ENCODE measurements at places on chromosomes 7 and 10.

- no peak for DNase-seq
Measured at GRCh38 chr7:14242175-14242574, 252.7 kb upstream of the ETV1 start.

DNA sequence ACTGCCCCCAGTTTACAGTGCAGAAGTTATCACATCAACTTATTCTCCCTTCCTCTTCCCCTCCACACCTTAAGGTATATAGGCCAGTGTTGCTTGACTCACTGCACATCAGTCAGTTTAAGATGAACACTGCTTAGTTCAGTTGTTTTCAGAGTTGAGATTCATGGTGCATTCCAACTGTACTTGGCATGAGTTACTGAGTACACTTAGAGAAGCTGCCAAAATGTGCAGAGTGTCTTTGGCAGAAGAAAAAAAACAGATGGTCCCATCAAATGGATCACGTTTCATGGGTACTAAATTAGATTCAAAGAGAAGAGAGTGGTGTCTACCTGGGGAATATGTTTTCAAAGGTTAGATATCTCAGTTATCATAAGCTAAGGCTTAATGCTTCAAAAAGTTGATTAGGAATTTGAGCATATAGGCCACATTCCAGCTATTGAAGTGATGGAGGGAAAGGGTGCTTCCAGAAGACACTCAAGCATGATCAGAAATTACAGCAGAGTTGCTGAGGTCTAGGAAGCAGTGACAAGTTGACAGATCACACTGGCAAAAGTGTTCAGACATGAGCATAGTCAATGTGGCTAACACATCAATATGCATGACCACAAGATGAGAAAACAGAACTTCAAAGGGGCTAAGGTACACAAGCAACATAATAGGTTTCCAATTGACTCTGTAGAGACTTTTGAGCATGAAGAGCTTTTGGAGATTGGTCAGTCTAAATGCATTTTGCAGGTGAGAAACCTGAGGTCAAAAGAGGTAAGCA, 579.2 kb upstream of the CELF2 start:
- no peak for DNase-seq

GRCh38 chr7:79723833-79724618, 270.6 kb upstream of the MAGI2 start:
- no peak for DNase-seq

DNA sequence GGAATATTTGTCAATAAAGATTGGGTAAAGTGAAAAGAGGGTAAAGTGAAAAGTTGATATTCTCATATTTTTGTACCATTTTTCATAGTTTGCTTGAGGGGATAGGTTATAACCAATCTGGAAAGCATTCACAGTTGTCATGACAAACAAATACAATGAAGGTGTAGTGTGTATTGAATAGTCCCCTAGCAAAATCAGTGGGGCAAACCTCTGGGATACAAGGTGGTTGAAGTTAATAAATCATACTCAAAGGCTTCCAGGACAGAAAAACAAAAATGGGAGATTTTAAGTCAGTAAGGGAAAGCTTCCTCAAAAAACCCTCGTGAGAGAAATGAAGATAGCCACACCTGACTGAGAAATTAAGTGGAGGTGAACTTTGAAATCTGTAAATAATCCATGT, 39.4 kb downstream of the PHTF2 start:
- no peak for DNase-seq

DNA sequence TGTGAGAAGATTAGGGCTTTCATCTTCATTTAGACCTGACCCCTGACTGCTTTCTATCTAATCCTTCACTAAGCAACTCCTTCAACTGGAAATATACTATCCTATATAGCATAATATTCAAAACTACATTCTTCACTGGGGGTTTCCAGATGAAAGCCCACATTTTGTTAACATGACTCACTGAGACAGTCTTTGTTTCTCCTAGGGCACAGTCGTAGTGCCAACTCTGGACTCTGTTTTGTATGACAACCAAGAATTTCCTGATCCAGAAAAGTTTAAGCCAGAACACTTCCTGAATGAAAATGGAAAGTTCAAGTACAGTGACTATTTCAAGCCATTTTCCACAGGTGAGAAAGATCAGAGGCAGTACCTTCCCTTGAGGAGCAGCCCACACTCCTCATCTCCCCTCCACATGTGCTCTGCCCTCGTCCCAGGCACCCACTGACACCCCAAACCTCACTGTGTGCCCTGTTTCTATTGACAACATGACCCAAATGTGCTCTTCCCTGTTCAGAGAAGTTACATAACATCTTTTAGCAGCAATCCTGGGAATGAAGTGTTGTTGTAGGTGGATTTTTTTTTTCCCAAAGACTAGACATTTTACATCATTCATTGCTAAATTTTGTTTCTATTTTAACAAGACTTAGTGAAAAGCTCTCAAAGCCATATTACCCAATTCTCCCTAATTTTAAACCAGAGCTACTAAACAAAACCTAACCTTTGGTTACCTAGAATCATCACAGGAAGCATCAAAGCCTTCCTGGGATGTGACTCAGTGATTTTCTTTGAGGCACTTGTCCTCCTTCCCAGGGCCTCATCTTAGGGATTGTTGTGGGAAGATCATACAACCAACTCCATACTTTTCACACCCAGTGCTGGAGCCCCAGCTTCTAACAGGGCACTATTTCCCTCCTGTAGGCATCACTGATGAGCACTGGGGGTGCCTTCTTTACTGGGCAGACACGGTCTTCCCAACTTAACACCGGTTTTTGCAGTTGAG, 10.7 kb downstream of the CYP2E1 start:
- DNase-seq, result no peak

- DNase-seq, result no peak
Measured at GRCh38 chr10:81218307-81218706, 656.7 kb upstream of the NRG3 start.

DNA sequence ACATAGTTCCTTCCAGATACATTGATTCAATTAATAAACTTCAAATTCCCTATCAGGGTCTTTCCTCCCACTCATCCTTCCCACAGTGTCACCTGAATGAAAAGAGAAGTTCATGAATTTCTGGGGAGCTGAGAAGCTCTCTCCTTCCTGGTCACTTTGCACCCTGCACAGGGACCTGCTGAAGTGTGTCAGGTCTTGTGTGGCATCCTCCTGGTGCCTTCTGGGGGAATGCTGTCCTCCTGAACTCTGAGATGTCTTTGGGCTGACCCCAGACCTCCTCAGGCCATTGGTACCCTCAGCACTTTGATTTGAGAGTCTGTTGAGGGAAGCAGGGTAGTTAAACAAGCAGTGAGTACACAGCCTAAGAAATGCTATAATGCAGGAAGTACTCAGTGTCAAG, 39.5 kb upstream of the ITGA8 start:
- no peak for DNase-seq

GRCh38 chr7:138887085-138887710, 89.2 kb upstream of the ATP6V0A4 start:
- no peak for DNase-seq

- no peak for DNase-seq
Measured at GRCh38 chr7:110881721-110882120, 209.2 kb upstream of the LRRN3 start.

GRCh38 chr10:87504307-87504639, 420 bp upstream of the MINPP1 start:
- no peak for DNase-seq

DNA sequence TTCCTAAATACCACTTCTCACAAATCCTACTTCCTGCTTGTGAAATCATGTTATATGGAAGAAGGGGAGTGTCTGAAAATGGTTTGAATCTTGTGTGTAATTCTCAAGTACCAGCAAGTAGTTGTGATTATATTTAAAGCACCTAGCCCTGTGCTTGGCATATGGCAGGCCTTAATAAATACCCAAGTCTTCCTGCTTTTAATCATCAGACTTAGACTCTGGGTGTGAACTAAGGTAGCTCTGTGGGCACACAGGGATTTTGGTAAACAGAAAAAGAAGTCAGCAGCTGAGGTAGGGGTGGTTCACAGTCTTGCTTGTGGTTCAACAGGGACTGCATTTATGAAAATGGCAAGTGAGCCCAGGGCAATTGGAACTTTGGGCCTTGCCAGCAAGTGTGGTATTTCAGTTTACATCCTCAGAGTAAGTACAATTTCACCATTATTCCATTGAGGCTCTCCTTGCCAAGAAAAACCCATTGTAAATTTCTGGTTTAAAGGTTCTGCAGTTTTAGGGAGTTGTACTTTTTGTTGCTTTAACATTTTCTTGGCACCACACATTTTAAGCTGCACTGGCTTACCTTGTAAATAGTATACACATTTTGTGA, 215.5 kb downstream of the AUTS2 start:
- no peak for DNase-seq

DNA sequence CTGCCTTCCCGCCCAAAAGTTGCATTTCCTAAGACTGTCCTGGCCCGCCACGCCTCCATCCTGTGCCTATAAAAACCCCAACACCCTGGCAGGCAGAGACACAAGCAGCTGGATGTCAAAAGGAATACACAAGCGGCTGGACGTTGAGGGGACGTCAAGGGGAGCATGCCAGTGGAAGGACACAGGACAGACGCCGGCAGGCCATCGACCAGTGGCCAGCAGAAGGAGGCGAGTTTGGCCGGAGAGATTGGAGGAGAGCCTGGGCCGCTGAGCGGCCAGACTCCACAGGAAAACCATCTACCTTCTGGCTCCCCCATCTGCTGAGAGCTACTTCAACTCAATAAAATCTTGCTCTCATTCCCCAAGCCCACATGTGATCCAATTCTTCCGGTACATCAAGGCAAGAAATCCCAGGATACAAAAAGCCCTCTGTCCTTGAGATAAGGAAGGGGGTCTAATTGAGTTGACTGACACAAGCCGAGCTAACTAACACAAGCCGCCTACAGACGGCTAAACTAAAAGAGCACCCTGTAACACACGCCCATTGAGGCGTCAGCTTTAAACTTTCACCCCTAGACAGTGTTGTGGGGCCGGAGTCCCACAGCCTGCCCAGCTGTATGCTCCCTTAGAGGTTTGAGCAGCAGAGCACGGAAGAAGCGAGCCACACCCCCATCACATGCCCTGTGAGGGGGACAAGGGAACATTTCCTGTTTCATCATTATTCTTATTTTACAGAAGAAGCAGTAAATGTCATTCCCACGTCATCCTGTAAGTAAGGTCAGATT, 150.3 kb upstream of the PHYHIPL start:
- DNase-seq, result no peak

- DNase-seq, result no peak
Measured at GRCh38 chr7:29619848-29620555, 56.4 kb downstream of the PRR15 start.

- peak; percentile 32 for DNase-seq
Measured at GRCh38 chr10:43202224-43202656, 64.0 kb downstream of the CSGALNACT2 start.

DNA sequence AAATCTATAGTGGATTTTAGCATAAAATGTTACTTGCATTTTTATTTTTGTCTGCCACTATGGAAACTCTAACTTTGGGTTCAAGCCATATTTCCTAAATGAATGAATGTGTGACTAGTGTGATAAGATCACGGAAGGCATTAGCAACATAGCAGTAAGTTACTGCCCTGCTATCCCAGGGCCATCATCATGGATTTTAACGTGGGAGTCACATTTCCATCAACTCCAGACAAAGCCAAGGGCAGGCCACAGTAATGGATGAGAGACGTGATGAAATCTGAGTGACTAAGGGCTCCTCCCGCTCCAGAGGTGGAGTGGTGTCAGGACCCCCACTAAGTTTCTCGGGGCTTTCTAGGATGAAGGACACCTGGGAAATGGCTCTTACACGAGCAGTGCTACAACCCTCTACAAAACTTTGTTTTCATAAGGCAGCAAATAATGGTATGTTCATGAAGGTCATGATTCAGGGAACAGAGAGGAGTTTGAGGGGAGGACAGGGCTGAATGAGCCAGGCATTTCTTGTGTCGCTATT, 34.3 kb downstream of the C10orf120 start:
- DNase-seq, result no peak

DNA sequence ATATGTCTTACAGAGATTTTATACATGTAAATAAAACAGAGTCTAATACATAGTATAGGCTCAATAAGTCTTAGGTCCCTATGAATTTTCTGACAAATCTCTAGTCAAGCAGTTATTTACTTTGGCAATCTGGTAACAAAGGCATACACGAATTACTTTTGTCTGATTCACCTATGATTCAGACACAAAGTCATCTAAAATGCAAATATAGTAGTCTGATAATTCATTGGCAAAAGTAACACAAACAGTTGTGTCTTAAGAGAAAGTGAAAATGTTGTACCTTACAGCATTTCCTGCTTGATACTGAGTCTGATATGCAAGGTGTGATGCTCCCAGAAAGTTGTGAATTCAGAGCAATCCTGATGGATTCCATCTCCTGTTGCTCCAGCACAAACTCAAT, 209.4 kb upstream of the PRSS1 start:
- DNase-seq, result no peak

GRCh38 chr7:151924508-151924907, 31.7 kb upstream of the GALNTL5 start:
- no peak for DNase-seq

DNA sequence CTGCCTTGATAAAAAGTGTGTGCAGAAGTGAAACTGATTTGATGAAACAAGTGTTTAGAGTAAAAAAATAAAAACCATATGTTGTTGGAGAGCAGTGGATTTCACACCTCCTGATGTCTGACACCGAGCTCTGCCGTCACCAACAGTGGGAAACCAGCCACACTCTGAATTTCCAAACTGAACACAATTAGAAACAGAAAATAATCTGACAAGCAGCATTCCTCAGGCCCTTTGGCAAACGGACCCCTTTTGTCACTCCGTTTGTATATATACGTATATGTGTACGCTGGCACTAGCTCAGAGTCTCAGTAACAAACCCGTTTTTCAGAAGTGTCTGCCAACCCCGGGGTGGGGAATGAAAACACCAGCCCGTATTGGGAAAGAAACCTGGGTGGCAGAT, 32.4 kb downstream of the TACC2 start:
- no peak for DNase-seq

- DNase-seq, result no peak
Measured at GRCh38 chr10:58180666-58181065, 87.0 kb downstream of the IPMK start.

GRCh38 chr7:107068156-107068555, 23.7 kb downstream of the PRKAR2B start:
- DNase-seq, result no peak

GRCh38 chr10:33534416-33534815, 199.9 kb upstream of the NRP1 start:
- no peak for DNase-seq

GRCh38 chr7:138097064-138097741, 20.9 kb downstream of the AKR1D1 start:
- DNase-seq, result no peak

DNA sequence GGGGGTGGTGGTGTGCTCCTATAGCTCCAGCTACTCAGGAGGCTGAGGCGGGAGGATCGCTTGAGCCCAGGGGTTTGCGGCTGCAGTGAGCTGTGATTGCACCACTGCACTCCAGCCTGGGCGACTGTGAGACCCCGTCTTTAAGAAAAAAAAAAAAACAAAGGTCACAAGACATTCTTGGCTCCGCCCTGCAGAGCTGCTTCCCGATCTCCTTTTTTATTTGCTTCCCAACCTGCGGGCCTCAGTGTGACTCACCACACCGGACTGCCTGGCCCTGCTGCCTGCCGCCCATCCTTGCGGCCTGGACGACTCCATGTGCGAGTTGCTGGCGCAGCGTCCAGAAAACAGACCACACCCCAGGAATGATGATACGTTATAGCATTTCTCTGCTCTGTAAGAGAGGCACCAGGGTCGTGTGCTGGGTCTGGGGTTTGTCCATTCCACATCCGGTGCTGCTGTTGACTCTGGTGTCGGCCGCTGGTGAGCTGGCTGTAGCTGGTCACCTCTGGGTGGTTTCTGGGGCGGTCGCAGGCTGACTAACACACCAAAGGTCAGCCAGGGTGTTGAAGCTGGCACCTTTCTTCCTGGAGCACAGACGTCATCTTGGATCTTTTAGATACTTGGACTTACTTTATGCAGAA, 123.6 kb downstream of the TCF7L2 start:
- no peak for DNase-seq
